Fibroblast of lung (primary cell): ENCODE measurements at places on chromosomes 1 and 21.

- H3K4me3 ChIP-seq, result no peak overlapping the region
- no peaks in the 10 kb centered on the region for H3K36me3 ChIP-seq
- DNase-seq, result no peak
- H3K4me1 ChIP-seq, result no peaks in the 10 kb centered on the region
- no peak overlapping the region for H3K27ac ChIP-seq
- peaks cover 6% of the 10 kb centered on the region for H3K27me3 ChIP-seq
Measured at GRCh38 chr21:33861125-33861524, 54.5 kb downstream of the ATP5PO start.

GRCh38 chr1:76784502-76784901, 82.8 kb upstream of the ST6GALNAC5 start:
- H3K36me3 ChIP-seq, result no peaks in the 10 kb centered on the region
- no peak overlapping the region for H3K4me3 ChIP-seq
- no peak overlapping the region for H3K27ac ChIP-seq

DNA sequence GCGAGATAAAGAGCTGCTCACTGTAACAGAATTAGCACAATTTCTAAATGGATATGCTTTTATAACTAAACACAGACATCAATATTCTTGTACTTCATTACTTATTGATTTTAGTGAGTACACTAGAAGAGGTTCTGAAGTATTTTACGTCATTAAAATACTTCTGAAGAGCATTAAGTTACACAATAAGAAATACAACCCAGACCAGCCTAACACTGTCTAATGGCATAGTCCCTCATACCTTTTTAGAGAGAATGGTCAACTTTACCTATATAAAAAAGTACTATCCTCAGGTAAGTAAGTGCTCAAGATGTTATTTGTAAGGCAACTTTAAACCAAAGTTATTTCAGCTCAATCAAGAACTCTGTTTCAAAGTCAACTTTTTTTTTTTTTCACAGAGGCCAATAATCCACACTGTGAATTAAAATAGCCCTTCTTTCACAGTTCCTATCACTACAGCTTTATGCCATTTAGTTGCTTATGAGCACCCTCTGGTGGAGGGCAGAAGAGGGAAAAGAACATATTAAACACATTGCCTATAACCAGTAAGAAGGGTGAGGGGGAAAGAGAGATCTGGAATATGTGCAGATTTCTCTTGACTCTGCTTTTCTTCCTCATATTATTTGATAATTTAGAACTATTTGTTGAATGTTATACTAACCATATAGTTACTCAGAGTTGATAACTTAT, 182.1 kb upstream of the DMRTA2 start:
- H3K27ac ChIP-seq, result no peak overlapping the region
- H3K4me3 ChIP-seq, result no peak overlapping the region
- no peaks in the 10 kb centered on the region for H3K27me3 ChIP-seq
- peaks cover 2% of the 10 kb centered on the region for H3K4me1 ChIP-seq

- no peak overlapping the region for H3K27ac ChIP-seq
- no peak overlapping the region for H3K4me3 ChIP-seq
- no peaks in the 10 kb centered on the region for H3K27me3 ChIP-seq
- peak; percentile 81 for DNase-seq
- H3K4me1 ChIP-seq, result no peaks in the 10 kb centered on the region
Measured at GRCh38 chr1:176515310-176515709, 52.3 kb downstream of the PAPPA2 start.
